Activated naive CD8-positive, alpha-beta T cell treated with anti-CD3 and anti-CD28 coated beads for 36 hours (primary cell): ENCODE measurements at places on chromosomes 16 and 17. TPM values are rescaled to one million over a fixed set of nuclear protein-coding genes. Genes with fewer than 3 reads are reported as not detected.

The ACSM2A gene
- total RNA-seq = not detected

- DNase-seq = no peak
Observed at GRCh38 chr16:13606804-13607203, 313.1 kb upstream of the ERCC4 start.

The GNGT2 gene
- 28.4 TPM for total RNA-seq

GRCh38 chr16:81517629-81518438 lies 73.2 kb downstream of the CMIP start:
- no peak for DNase-seq

GRCh38 chr16:49592546-49593423 lies 219.2 kb downstream of the C16orf78 start:
- peak; percentile 21 for DNase-seq
